ENCODE measurements at places on chromosomes 16 and 17.

- no peak for DNase-seq
These were observed 1187.6 kb upstream of the CDH8 start for GRCh38 chr16:63223851-63224250.

GRCh38 chr16:62760398-62760797 is 724.2 kb upstream of the CDH8 start:
- DNase-seq = no peak

GRCh38 chr16:57497121-57497520 is 10.8 kb upstream of the DOK4 start:
- no peak for DNase-seq

DNA sequence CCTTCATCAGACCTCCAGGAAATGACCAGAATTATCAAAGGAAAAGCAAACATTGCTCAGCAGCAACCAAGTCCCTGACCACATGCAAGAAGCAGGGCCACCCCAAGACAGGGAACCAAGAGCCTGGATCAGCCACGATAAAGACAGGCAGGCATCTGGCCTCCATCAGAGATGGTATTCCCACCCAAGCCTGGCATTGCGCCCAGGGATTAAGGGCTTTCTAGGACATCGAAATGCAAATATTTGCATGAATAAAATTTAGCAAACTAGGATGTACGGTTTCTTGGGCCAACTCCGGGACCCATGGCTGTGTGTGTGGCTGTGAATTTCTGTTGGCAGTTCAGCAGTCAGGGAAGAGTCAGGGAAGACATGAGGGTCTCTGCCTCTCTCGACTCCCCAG is 241.4 kb upstream of the DYNLRB2 start:
- DNase-seq = no peak

DNA sequence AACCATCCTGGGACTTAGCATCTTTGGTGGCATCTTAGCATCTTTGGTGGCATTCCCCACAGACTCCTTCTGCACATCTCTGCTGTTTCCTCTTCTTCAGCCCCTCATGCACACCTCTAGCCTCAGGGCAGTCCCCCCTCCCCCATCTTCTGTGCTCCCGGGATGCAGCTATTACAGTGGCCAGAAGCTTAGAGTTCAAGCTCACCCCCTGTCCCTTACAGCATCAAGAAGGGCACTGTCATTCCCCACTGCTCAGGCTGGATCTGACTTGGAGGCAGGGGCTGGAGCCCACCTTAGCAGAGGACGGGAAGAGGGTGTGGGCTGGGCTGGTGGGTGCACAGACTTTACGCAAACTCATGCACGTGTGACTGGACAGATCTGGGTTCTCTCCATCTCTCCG is 650 bp downstream of the EPN3 start:
- no peak for DNase-seq

GRCh38 chr16:83953796-83954576 is 946 bp downstream of the OSGIN1 start:
- DNase-seq = peak; percentile 31

- DNase-seq = no peak
These were observed at the start of gene ICAM2 for GRCh38 chr17:64020056-64020766. Gene ICAM2, minus strand, starts transcription at chr17:64020633. Its CDS starts 13,942 bp downstream, at chr17:64006691.

DNA sequence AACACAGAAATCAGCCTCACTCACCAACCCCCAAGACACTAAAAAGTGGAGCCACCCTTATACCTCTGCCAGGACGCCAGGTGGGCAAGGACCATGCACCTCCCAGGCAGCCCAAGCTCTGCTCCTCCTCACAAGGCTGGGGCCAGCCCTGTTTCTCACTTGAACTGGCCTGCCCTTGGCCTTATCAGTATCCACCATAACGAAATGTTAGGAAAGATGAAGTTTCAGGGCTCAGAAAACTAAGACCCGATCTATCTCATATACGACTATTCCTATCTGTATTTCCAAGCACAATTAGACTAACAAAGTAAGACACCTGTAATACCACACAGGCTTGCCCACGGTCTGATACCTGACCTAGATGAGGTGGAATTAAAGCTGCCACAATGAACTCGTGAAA is 6.9 kb downstream of the FBXO31 start:
- DNase-seq = no peak

- no peak for DNase-seq
These were observed 28.0 kb downstream of the CTU2 start for GRCh38 chr16:88734361-88734728.

GRCh38 chr17:70123193-70123592 is 46.1 kb upstream of the KCNJ2 start:
- DNase-seq = no peak

GRCh38 chr17:60749050-60749449 is 71.4 kb downstream of the BCAS3 start:
- DNase-seq = no peak

DNA sequence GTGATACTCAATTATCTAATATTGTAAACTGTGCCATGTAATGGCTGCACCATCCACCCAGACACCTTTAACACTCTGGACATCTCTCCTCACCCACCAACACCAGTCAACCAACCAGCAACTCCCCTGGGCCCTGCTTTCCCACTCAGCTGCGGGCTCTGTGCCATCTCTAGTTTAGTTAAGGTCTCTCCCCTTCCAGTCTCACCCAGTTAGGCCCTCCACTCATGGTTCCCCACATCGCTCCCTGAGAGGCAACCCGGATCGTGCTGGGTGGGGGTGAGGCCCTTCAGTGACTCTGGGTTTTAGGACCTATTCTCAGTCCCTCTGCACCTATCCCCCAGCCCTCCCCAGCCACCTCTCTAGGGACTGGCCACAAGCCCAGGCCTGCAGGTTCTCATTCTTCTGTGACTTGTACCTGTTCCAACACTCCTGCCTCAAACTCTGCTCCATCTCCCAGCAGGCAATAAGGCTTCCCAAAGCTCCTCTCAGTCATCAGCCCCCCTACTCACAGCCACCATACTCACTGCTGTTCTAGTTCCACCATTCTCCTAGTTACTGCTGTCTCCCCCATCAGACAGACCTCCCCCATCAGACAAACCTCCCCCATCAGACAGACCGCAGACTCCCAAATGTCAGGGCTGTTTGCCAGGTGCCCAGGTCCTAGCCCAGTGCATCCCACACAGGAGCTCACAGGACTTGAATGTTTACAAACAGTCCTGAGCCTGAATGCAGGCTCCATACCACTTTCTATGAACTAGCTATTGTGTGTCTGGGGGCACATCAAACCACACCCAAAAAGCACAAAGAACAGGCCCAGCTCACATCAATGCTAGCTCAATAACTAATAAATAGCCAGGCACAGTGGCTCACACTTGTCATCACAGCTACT is 2.6 kb downstream of the TK2 start:
- DNase-seq = no peak

DNA sequence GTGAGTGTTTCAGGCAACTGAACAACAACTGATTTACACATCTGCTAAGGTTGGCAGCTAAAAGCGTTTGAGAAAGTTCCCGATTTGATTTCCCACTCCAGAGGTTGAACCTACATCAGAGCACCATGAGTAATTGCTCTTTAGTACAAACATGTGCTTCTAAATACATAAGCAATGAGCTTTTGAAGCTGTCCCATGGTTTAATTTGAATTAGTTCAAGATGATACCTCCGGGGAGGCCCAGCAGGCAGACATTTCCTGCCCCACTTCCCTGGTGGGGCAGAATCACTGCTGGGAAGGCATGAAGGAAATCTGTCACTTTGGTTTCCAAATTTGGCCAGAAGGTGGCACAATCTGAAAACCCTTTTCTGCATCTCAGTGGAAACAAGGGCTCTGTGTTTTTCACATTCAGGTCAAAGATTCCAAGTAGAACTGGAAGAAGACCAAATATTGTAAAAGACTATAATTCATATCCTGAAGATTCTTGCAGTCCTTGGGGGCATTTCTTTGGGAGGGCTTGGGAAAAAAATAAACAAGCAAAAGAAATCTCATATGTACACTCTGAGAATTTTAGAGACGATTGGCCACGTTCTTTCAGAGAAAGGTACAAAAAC is 176.2 kb upstream of the FAM20A start:
- DNase-seq = no peak

DNA sequence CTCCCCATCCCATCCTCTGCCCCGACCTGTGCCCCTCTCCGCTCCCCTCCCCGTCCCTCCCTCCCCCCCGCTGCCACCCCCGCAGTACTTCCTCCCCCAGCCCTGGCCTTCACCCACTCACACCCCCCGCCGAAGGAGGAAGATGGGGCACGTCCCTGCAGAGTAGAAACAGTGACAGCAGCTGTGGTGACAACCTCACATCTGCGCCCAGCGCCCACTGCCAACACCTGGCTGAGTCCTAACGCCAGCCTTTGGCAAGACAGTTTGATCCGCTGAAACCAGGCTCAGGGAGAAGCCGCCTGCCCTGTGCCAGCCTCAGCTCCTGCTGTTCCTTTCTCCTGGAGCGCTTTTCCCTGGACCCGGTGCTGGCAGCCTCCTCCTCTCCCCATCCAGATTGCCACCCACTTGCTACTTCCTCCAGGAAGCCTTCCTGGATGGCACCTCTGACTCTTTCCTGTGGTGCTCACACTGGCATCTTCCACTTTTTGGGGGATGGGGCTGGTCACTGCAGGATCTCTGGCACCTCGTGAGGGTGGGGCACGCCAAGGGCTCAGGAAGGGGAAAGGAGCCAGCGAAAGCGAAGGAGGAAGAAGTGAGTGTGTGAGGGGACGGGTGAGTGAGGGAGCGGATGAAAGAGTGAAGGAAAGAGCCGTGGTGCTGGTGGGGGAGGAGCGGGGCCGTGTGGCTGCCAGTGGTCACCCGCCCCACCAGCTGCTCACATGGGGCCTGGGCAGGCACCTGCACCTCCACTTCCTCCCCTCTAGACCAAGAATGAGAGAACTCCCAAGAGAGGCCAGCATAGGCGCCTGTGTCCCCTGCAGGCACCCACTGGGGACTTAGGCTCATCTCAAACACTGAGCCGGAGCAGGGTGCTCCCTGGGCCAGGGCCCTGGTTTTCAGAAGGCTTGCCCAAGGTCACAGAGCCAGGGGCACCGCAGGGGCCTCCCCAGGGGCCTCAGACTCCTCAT is 27.0 kb downstream of the ZFPM1 start:
- no peak for DNase-seq
